Liver (tissue), 10 donors: ENCODE measurements at places on chromosomes 5 and 9. TPM values are rescaled to one million over a fixed set of nuclear protein-coding genes. Genes with fewer than 3 reads are reported as not detected.

- H3K4me1 ChIP-seq: peaks cover 10% of the 10 kb centered on the region
- H3K27ac ChIP-seq: no peak overlapping the region
- no peak overlapping the region for H3K4me3 ChIP-seq
- H3K36me3 ChIP-seq: no peaks in the 10 kb centered on the region
These were observed 7.8 kb upstream of the LMX1B start for GRCh38 chr9:126605792-126606482.

The GABRA6 gene
- not detected for total RNA-seq

The EGFLAM gene
- 4.9 TPM for total RNA-seq

- H3K4me1 ChIP-seq: no peaks in the 10 kb centered on the region
- peaks cover 32% of the 10 kb centered on the region for H3K36me3 ChIP-seq
- H3K27me3 ChIP-seq: no peaks in the 10 kb centered on the region
These were observed 80.4 kb downstream of the DCP2 start for GRCh38 chr5:113056988-113057387.

The SRA1 gene
- total RNA-seq: 18.7 TPM
